Activated CD4-positive, alpha-beta T cell treated with anti-CD3 and anti-CD28 coated beads for 24 hours (primary cell): ENCODE measurements at places on chromosomes 11 and 22.

GRCh38 chr11:104899226-104899625, 966 bp upstream of the CASP12 start:
- DNase-seq = no peak

GRCh38 chr22:45549762-45550378, 47.2 kb downstream of the FBLN1 start:
- DNase-seq = no peak

DNA sequence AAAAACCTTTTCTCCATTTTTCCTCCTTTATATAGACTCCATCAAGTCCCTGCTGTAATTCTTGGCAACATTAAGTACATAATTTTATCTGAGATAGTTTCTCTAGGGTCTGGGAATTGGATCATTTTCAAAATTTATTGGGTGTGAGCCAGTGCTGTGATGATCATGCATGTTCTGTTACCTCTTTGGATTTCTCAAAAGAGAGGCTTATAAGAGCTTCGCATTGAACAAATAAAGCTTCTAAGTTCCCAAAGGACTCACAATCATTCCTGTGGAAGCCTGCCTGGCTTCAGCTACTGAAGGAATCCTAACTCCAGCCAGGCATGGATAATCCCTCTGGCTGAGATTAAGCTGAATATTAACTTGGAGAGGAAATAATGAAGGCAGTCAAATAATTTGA, 208.5 kb downstream of the RAB38 start:
- no peak for DNase-seq

- DNase-seq = no peak
Observed at GRCh38 chr11:94125407-94126115, 3.1 kb upstream of the PANX1 start.

GRCh38 chr11:124481365-124482323, 36.1 kb upstream of the OR8B8 start:
- DNase-seq = no peak

DNA sequence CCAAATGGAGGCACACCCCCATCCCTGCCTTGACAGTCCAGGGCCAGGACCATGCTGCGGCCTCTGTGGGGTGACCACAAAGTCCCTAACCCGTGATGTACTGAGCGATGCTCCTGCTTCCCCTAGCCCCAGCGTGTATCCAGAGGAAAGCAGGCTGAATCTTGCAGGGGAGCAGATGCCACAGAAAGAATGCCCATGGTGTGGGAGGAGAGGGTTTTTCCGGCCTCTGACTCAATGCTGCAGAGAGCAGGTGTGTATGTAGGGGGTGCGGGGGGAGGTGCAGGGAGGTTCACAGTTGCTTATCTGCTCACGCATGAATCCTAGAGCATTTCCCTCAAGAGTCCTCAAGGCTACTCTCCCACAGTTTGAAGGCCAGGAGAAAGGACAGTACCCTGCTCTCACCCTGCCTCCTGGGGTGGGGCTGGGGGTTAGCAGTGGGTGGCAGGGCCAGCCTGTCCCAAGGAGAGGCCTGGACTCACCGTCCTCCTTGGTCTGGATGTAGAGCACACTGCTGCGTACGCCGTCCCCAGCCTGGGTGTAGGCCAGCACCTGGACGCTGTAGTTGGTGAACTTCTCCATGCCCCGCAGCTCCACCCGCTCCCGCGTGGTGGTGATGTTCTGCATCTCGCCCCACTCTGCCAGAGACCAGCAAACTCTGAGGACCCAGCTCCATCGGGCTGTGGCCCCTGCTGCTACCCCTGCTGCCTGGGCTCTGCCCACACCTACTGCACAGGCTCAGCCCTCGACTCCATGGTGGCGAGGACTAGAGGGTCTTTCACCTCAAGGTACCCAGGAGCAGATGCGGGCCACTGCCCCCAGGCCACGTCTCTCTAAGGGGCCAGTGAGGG, 130.8 kb downstream of the CEP164 start:
- DNase-seq = no peak

DNA sequence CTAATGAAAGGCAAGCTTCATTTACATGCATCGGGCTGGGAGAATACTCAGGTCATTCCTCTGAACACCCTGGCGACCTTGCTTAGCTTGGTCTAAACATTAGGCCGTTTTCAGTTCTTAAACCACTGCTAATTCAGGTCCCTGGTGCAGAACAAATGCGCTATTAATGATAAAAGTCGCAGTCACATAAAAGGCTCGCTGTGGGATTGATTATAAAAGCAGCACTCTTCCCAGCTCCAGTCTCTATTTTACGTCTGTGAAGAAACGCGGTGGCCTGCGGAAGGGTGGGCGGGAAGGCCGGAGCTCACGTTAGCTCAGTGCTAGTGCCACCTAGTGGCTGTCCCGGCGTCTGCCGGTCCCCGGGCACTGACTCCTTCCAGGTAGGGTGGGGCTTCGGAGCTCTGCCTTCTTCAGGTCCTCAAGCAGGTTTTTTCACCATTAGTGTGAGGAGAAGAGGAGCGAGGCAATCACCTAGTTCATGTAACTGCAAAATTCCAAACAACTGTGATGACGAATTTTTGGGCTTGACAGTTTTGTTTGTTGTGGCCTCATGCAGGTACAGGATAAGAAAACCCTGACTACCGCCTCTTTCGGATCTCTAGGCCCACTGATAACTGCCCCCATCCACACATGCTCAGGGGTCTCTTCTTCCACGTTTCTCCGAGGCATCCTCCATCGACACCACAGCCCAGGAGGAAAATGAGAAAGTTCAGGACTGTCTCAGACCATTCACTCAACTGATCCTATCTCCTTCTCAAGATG, 66.5 kb upstream of the CLMP start:
- DNase-seq = peak; percentile 44

GRCh38 chr11:13941775-13942174, 20.7 kb upstream of the SPON1 start:
- no peak for DNase-seq

DNA sequence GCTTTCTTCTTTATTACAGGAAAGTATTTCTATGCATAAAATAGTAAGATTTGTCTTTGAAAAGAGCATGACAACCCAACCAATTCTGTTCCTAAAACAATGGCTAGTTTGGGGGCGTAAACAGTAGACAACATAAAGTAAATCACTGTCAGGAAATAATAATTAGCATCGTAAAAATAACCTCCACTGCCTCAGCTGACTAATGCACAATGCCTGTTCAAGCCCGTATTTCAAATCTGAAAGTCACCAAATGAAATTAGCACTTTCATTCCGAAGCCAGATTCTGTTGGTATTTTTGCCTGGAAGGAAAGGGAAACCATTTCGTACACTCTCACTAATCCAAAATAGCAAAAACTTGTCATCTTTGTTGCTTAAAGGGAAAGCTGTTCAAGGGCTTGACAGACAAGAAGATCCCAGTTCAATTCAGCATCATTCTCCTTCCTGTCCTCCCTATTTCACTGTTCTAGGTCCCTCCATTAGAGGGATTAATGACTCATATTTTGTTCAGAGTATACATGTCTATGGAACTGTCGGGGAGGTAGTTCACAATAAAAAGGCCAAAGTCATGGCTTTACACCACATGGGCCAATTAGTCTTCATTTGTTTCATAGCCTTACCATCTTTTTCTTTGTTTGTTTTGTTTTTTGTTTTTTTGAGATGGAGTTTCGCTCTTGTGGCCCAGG, 154.7 kb downstream of the CADM1 start:
- no peak for DNase-seq

DNA sequence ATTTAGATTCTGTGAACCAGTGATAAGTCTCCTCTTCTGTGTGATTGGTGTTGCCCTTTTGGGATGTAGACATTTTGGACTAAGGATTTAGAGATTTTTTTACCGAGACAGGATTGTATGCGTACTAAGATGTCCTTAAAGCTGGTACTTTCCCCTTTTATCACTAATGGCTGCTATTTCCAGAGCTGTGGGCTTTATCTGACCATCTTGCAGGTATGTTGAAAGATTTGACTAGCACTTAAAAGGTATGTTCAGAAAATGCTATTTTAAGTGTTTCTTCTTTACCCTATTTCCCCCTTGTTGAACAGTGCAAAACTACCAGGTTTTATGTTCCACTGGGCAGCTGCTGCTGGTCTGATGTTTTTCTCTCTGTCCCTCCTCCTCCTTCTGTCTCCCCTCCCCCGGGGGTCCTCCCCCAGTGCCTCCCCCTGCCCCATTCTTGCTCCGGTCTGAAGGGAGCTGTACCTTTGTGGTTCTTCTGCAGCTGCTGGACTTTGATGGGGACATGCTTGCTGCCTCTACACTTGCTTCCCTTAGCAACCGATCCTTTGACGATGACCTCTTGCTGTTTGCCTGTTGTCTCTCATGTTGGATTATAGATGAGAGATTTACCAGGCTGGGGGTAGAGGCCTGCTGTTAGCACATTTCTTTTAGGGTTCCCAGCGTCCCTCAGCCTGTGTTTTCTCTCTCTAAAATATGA, 59.6 kb downstream of the ZNRF3 start:
- DNase-seq = no peak

DNA sequence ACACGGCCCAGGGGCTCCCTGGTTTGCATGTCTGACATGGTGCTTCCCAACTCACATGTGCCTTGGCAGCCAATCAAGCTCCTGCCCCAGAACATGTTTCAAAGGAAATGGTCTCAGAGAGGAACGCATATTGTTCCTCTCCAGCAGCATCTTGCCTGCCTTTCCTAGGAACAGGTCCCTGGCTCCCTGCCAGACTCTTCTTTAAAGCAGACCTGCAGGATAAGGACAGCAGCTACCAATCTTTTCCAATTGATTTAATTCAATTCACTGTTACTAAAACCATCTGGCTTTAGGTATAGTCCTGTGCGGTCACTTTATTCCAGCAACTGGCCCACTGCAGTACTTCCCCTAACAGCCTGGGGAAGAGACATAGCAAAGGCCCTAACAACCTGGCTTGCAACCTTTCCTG, 79.9 kb downstream of the AMBRA1 start:
- DNase-seq = no peak

DNA sequence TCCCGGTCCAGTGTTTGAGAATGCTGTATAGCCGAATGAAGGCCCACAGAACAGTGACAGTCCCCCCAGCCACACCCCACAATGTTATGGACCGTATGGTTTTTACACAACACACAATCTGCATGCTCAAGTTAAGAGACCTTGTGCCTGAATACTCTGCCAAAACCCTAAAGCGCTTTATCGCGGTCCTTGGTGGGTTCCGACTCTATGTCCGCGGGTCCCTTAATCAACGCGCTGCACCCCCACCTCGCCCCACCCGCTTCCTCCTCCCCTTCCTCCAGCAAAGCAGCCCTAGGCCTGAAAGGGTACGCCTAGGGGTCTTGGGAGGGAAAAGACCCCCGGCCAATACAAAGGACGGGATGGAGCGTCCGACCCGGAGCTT, 442 bp downstream of the COPB1 start:
- no peak for DNase-seq

GRCh38 chr22:22684580-22685561, 40.5 kb downstream of the GGTLC2 start:
- no peak for DNase-seq

DNA sequence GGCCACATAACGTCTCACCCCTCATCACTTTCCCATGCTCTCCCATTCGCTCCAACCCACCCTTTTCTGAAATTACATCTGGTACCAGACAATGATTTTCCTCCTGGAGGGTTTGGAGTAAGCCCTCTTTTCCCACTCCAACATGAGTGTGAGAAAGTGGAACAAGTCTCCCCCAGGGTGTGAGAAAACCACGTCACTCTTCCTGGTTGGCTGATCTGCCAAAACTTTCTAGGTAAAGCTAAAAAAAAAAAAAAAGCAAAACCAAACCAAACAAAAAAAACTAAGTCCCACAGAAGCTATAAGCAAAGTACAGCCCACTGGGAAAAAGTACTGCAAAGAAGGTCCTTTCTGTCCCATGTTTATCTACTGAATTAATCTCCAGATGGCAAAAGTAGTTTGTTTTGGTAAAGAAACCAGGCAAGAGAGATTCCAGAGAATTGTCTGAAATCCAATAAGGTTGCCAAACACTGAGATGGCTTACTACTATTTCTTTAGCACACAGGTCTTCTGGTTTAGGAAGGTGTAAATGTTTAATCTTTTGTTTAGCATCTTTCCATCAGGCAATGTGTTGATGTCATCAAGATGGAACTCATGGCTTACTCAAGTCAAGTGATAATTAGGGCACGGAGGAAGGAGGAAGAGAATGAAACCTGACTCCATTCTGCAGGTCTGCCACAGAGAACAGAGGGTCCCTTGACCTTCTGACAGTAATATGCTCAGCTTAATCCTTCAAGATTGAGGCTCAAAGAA, 395.6 kb downstream of the LARGE1 start:
- no peak for DNase-seq

- DNase-seq = no peak
Observed at GRCh38 chr11:111526501-111526900, 11.9 kb downstream of the HOATZ start.

DNA sequence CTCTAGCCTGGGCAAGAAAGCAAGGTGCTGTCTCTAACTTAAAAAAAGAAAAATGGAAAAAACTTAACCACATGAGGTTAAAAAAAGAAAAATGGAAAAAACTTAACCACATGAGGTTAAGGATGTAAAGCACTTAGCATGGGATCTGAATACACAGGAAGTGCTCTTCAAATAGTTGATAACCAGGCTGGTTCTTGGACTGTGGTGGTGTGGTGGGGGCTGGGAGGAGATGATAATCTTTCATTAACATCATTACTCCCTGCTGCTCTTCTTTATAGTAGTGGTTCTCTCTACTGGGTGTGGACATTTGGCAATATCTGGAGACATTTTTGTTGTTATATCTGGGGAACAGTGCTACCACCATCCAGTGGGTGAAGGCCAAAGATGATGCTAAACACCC, 88.4 kb downstream of the TTC17 start:
- no peak for DNase-seq

DNA sequence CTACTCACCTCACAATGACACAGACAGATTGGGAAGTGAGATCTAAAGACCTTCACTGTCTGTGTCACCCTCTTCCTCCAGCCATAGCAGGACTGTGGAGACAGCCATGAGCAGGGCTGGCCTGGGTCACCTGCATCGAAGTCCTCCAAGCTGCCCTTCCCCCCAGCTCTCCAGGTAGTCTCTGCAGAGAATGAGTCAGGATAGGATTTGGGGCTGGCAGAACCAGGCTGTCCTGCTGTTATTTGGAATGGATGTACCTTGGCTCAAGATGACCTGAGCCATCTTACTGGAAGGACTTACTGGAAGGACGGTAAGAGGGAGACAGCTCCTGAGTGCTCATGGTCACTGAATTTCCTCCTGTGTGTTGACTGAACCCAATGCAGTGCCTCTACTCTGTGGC, 29.2 kb downstream of the GGTLC2 start:
- no peak for DNase-seq

DNA sequence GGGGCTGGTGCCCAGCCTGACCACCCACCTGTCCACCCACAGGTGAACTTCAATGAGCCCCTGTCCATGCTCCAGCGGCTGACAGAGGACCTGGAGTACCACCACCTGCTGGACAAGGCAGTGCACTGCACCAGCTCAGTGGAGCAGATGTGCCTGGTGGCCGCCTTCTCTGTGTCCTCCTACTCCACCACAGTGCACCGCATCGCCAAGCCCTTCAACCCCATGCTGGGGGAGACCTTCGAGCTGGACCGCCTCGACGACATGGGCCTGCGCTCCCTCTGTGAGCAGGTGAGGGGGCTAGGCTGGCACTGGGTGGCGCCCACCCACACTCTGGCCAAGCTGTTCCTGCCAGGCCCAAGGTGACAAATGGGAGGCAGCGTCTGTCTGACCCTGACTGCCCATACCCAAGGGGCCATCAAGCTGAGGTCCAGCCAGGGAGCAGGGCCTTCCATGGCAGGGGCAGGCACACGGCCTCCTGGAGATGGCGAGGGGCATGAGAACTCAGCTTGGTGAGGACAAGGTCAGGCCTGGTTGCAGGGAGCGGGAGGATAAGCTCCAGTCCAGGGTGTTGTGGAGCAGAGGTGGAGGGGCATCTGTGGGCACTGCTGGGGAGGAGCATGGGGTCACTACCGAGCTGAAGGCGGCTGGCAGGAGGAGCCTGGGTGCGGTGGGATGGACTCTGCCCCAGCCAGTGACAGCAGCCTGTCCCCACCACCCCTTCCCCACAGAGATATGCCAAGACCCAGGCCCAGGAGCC, 77.7 kb downstream of the MORC2 start:
- no peak for DNase-seq
